Stimulated activated CD4-positive, alpha-beta T cell treated with anti-CD3 and anti-CD28 coated beads, Interleukin-12 subunit alpha, Interleukin-12 subunit beta, amount 100 ng/mL, for 24 hours (primary cell): ENCODE measurements at places on chromosomes 2 and 18.

DNA sequence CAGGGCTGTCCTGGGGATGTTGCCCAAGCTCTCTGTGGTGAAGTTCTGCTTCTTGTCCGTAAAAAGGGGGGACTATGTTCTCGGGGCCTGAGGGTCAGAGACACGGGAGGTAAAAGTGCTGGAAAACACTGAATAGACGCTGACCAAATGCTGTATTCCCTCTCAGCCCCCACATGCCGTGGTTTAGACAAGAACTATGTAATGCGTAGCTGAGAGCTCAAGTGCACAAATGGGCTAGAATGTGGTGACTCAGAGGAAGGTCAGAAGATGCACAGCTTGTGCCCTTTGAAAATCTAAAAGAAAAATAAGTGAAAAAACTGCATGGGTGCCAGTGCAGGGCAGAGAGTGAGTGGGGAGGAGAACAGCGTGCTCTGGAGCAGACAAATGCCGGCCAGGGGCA lies 80.3 kb upstream of the MAP4K4 start:
- DNase-seq, result no peak

DNA sequence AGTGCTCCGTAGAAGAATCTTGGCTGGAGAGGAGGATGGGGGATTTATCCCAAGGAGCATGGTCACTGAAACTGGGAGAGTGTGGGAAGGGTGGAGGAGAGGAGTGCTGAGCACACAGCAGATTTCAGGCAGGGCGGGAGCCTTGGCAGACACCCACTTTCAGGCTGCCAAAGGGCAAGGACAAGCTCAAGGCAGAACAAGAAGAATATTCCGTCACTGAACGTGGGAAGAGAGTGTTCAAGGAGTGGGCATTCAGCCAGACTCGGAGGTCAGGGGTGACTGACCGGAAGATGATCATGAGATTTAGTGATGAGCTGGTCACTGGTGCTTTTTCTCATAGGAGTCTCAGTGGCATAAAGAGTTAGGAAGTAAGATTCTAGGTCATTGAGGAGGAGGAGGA lies 136.2 kb upstream of the RASGRP3 start:
- DNase-seq, result no peak

GRCh38 chr2:134154246-134154645 lies 99.6 kb upstream of the MGAT5 start:
- no peak for DNase-seq

- no peak for DNase-seq
Observed at GRCh38 chr2:240532031-240532775, 25.6 kb downstream of the ANKMY1 start.

GRCh38 chr2:61255580-61256437 lies 93.8 kb downstream of the C2orf74 start:
- no peak for DNase-seq

DNA sequence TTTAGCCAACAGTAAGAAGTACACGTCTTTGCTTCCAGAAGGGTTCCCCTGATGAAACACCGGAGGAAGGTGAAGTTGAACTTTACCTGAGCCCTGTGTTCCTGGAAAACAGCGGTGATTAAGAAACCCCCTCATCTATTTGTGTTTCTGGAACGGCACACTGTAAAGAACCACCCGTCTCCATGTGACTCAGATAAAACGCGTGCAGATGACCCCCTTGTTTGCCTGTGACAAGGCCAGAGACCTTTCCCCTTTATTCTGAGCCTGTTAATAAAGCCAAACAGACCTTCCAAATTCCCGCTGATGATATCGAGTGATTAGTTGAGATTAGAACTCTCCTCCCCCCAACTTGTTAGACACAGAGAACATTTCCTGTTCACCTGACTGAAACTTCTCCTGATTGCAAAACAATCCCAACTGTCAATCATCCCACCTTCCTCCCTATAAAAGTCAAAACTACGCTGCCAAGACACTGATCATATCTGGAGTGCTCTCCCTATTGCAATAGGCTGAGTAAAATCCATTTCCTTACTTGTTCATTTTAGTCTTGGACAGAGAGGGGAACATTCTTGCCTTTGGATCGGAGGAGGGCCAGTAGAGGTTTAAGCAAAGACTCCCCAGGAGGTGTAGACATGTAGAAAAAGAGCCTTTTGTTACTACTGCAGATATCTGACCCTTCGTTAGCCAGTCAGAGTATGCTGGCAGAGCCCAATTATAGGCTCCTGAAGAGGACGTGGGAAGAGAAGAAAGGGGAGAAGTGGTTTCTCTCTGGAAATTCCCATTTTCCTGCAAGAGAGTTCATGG lies 914 bp upstream of the IWS1 start:
- DNase-seq, result no peak

DNA sequence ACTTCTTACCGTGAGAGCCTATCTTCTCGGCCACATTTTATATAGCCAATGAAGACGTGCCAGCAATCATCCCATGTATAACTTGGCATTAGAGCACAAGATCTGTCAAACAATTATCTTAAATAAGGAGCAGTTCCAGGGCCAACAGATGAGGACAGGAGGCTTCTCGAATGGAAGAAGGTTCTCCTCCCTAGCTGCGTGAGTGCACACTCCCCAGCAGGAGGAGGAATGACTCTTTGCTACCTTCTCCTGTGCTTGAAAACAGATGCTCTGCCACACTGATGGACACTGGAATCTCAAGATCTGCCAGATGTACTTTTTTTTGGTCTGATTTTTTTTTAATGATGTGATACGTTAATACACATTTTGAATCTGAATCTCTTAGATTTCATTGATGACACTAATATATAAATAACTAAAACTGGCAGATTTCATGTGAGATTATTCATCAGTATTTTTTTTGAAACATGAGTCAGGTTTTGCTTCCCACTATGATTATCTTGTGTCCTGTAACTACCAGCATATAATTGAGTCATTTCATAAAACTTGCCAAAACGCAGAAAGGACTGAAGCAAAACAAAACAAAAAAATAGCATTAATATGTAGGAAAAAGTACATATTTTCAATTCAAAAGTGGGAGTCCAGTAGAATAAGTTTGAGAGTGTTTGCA lies 626 bp upstream of the VIT start:
- DNase-seq, result no peak

DNA sequence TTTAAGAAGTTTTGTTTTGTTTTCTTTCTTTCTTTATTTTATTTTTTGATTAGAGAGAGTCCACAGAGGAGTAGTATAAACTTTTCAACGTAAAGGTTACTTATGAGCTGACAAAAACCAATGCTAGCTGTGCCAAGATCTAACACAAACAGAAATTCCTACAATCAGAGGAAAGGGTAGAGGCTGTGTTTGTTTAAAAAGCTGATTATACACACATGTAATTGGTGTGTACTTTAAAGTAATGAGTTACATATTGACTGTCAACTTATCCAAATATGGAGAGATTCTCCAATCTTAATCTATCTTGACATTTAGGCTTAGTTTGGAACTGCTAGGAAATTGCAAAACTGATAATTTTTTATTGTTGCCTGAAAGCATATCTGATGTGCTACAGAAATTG lies 63.7 kb upstream of the FAM110C start:
- no peak for DNase-seq

- no peak for DNase-seq
Observed at GRCh38 chr2:27914041-27914804, 23.7 kb downstream of the BABAM2 start.

GRCh38 chr2:183255411-183255810 lies 131.2 kb downstream of the NUP35 start:
- DNase-seq, result no peak

GRCh38 chr2:48190230-48190629 lies 283.9 kb upstream of the FBXO11 start:
- no peak for DNase-seq

GRCh38 chr2:110853948-110854347 lies 121.6 kb downstream of the ACOXL start:
- no peak for DNase-seq

DNA sequence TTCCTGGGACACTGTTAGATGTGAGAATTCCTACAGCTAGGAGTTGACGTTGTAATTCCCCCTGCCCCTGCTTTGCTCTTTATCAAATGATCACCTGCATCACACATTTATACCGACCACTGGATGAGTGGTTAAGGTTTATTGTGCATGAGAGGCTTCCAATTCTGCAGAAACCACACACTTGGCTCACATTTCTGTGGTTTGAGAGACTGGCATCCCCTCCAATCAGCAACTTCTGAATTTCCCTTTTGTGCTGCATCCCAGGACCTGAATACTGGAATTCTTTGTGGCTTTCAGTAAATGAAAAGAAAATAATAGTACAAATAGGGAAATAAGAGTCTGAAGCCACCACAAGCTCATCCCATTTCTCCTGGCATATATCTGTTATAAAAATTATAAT lies 628.7 kb upstream of the PIK3C3 start:
- DNase-seq, result no peak

DNA sequence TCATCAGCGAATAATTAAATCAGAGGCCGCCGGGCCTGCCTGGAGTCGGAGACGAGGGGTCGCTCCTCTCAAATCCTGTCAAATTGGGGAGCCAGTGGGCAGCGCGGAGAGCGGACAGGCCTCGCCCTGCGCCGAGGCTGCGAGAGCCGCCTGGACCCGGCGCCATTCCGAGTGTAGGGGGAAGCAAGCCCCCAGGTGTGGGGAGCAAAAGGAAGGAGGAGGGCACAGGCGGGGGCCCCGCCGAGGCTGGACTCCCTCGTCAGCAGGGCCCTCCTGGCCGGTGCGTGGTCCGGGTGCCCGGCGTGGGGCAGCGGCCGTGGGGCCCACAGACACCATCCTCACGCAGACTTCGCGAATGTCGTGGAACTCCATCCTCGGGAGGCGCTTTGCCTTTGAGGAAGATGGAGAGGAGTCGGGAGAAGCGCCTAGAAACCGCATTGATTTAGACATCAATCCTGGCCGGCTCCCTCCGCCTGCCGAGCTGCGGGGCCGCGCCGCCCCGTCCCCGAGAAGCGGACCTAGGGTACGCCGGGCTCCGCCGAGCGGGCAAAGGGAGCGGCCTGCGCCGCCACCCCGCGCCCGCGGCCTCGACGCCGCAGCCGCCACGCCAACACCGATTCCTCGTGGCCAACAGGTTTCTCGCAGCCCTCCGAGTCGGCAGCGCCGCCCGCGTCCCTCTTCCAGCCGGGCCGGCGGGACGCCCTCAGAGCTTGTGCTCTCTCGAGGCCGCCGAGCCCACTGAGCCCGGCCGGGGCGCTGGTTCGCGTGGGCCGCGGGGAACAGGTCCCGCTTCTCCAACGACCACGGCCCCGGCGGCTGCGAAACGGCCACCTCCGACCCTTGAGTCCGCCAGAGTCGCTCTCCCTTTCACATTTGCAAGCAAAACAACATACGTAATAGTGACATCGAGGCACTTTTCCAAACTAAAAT lies 6.7 kb upstream of the ONECUT2 start:
- DNase-seq, result no peak

DNA sequence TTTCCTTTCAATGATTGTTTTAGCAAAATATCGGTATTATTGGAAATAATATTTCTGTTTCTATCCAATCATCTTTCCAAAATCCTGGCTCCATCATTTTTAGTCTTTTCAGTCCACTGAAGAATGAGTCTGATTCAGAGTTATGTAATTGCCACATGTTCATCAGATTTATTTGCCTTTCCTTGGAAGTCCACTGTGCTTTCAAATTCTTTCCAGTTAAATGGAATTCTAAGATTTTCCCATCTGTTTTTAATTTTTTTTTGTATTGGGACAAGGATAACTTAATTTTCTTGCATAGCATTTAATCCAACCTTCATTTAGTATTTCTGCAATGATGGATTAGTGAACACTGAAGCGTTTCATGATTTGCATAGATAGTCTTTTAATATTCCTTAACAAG lies 521.5 kb upstream of the NRXN1 start:
- no peak for DNase-seq

DNA sequence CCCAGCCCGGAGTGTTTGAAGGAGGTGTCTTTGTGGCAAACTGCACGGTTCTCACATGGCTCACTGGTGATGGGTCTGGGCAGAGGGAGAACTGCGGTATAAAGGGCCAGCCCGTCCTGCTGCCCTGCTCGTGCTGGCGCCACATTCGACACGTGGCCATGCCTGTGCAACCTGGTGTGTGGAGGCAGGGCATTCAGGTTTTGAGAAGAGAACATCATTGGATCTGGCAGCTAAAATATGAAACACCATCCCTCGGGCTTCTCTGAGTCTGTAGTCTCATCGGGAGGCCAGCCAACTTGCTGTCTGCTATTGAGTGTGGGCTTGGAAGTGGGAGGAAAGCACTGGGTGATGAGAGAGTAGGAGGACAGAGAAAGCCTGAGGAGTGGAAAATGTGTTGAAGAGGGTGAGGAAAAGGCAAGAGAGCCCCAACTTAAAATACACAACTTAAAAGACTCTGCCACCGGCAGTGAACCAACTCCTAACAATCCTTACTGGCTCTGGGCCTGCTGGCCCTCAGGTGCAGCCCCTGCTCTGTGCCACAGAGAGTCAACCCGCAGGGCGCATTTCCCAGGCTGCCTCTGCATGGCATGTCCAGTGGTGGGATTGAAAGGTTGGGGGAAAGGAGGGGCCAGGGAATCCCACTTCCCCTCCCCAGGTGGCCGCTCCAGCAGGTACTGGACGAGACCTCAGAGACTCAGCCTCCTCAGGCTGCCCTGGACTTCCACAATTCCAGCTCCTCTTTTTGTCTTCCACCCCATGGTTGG lies 112.7 kb upstream of the DLX2 start:
- DNase-seq, result no peak

DNA sequence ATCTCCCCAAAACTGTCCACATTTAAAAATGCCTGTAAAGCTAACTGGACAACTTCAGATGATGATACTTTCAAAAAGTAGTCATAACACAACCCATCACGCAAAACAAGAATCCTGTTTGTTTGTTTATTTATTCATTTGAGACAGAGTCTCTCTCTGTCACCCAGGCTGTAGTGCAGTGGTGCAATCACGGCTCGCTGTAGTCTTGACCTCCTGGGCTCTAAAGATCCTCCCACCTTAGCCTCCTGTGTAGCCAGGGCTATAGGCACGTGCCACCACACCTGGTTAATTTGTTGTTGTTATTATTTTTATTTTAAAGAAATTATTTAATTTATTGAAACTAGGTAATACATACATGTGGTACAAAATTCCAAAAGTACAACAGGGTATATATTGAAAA lies 94.8 kb downstream of the RAPGEF4 start:
- DNase-seq, result no peak

- no peak for DNase-seq
Observed at GRCh38 chr2:75894170-75894569, 183.5 kb upstream of the GCFC2 start.

DNA sequence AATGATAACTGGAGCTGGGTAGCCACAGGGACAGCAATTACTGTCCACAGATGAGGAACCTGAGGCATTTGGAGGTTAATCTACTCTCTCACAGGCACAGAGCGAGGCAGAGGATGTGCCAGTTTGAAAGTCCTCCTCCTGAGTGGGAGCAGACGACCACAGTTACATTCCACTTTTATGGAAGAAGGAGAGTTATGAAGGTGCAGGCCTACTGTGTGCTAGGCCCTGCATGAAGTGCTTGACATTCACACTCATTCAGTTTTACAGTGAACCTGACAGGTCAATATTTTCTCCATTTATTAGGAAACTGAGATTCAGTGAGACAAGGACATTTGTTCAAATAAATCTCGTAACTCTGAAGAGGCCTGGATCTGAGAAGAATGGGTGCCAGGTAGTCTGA lies 142.0 kb downstream of the TDRD15 start:
- no peak for DNase-seq

DNA sequence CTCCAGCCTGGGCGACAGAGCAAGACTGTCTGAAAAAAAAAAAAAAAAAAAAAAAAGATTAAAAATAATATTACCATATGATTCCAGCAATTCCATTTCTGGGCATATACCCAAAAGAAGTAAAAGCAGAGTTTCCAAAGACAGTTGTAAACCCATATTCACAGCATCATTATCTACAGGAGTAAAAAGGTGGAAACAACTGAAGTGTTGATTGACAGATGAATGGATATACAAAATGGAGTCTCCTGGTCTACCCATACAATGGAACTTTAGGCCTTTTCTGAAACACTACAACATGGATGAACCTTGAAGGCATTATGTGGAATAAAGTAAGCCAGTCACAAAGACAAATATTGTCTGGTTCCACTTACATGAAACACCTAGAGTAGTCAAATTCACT lies 5.7 kb downstream of the RNU4ATAC start:
- DNase-seq, result no peak
